ENCODE measurements at places on chromosomes 4 and X.

DNA sequence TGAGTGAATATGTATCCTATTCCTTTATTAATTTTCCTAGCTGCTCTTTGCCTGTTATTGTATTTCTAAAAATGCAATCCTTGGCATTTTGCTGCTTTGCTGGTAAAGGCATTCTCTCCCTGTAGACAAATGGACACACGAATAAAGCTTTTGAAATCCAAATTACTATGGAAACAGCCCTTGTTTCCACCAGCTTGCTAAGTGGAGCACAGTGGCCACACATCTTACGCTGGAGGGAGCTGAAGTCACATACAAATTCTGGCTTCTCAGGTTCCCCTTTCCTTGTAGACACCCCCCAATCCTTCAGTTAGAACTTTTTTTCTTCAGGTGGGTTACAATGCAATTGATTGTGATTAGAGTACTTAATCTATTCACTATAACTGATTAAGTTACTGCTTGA, 66.2 kb downstream of the AGA start:
- no peak for DNase-seq

DNA sequence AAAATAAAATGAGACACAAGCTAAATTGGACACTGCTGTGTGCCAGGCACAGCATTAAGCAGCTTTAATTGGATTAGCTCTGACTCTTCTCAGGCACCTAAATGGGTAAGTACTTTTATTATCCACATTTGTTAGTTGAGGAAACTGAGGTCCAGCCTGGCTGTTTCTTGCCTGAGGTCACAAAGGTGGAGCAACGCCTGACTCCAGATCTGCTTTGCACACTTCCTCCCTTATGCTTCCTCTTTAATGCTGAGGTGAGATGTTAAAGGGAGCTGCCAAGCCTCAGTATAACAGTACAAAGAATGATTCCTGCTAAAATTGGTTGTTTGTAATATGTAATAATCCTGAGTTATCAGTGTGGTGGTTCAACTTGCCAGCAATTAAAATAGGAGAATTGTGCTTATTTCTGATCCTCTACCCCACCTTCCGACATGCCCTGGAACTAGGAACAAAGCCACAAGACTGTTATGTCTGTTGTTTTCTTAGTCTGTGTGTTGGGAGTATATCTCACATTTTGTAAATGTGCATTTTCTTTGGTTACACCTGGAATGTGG, 74.4 kb downstream of the AFF1 start:
- no peak for DNase-seq

GRCh38 chr4:17469931-17470674, 41.8 kb downstream of the QDPR start:
- DNase-seq: no peak

DNA sequence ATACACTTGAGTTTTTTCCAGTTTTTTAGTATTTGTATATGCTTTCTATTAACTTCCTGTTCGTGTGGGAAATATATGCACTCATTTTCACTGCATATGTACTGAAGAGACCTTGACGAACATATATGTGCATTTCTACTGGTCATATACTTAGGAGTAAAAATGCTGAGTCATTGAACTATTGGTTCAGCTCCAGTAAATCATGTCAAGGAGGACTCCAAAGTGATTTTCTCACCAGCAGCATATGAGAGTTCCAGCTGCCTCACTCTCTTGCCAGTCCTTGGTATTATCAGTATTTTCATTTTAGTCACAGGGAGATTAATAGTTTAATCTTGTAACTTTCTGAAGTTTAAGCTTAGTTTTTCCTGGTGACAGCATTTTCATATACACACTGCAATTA, 2750.2 kb downstream of the ARAP2 start:
- no peak for DNase-seq

GRCh38 chr4:110371016-110371770, 104.8 kb upstream of the ENPEP start:
- no peak for DNase-seq

- DNase-seq: no peak
Measured at GRCh38 chrX:4935401-4935800, 1222.0 kb upstream of the PRKX start.

DNA sequence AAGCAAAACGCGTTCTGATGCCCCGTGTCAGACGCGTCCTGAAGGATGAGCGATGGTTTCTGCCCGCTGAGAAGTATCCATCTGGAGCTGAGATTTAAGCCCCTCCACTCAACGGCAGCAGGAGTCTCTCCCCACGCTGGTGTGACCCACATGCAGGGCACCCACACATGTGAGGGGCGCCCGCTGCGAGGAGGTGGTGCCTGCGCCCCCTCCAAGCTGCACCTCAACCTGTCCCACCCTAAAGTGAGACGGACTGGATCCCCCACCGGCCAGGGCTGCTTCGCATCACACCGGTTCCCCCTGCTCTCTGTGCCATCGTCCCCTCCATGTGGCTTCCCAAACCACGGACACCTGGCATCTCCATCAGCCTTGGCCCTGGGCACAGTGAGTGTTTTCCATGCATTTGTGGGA, 4.5 kb upstream of the PDE6B start:
- no peak for DNase-seq

DNA sequence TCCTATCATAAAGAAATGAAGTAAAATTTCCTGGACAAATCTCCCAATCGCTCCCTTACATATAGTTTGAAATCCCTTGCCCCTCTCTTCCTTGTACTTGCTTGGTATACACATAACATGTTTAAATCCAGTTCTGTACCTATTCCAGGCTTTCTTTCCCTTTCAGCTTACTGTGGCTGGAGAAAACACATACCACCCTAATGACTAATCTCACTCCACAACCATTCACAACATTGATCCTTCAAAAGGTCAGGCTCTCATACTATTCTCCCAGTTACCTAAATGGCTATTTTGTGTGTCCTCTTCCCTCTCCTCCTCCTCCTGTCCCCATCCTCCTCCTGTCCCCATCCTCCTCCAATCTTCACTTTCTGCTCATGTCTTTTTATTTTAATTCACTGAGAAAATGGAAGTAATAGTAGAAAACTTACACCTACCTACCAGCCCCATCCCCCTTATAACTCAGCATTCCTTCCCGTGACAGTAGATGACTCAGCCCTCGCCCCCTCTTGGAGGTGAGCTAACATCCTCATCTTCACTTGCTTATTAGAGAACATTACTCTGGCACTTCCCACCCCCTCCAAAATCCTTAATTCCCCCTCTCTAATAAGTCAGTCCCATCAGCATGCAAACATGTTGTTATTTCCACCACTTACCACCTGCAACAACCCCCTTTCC, 77.5 kb downstream of the IL15 start:
- no peak for DNase-seq

GRCh38 chr4:140297221-140297570, 76.2 kb upstream of the SCOC start:
- DNase-seq: no peak

DNA sequence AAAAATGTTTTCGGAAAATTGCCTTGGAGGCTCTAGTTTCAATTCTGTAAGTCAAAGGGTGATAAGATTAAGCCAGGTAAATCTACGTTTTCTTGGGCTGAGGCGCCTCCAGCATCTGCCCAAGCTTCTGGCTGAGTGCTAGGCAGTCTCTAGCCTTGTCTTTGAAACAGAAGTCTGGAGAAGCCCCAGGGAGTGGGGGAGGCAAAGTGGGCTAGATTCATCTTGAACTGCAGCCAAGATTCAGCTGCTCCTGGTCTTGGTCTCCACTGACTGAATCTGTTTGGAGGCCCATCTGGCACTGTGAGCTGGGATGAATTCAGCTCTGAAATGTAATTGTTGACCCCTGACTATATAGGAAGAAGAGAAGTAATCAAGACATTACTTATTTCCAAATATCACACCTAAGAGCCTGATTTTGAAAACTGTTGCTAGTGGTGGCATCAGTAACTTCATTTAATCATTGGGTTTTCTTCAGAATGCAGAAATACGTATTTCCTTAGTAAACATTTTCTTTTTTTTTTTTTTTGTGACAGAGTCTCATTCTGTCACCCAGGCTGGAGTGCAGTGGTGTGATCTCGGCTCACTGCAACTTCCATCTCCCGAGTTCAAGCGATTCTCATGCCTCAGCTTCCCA, 187.3 kb upstream of the LEF1 start:
- peak; percentile 36 for DNase-seq

- DNase-seq: no peak
Measured at GRCh38 chr4:4847011-4847410, 12.5 kb upstream of the MSX1 start.

DNA sequence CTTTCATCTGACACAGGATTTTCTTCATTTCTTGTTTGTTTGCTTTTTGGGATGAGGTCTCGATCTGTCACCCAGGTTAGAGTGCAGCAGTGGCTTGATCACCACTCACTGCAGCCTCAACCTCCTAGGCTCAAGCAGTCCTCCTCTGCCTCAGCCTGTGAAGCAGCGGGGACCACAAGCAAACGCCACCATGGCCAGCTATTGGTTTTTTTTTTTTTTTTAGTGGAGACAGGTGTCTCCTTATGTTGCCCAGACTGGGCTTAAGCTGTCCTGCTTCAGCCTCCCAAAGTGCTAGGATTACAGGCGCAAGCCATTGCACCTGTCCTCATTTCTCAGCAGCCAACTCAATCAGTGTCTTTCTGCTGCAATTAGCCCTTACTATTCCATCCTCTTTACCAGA, 10.3 kb downstream of the SPRY1 start:
- DNase-seq: no peak

DNA sequence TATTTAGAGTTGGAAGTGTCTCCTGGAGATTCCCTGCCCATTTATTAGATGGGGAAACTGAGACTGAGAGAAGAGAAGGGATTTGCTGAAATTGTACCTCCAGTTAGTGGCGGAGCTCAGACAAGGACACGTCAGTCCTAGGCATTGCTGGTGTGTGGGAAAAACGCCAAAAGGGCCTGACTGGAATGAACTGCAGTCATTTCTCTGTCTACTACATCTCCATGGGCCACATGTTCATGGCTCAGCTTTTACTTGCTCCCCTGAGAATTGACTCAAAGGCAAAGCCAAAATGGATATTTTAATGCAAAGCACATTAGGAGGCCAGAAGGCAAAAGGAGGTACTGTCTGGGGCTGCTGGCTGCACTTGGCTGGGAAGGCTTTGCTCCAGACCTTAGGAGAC, 3.9 kb downstream of the TFDP3 start:
- DNase-seq: no peak
